ENCODE measurements at places on chromosomes 2 and 18. TPM values are rescaled to one million over a fixed set of nuclear protein-coding genes. Genes with fewer than 3 reads are reported as not detected.

DNA sequence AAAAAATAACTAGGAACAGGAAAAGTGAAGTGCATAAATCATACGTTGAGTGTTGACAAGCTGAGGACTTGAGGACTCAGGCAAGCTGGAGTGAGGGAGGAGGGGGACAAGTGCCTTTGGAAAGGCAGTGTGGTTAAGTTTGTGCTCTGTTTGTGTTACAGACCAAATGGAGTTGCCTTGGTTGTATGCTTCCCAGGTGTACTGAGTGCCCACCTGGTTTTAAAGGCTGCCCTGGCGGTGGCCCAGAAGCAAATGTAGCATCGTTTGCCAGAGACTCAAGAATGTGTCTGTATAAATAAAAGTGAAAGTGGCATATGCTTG is 240.9 kb downstream of the PRKCE start:
- no peak for DNase-seq

GRCh38 chr2:163752267-163752666 is 16.5 kb upstream of the FIGN start:
- no peak for DNase-seq

- DNase-seq, result no peak
Measured at GRCh38 chr2:148770047-148770446, 105.0 kb upstream of the KIF5C start.

RAB6C gene
- not detected for total RNA-seq

SRD5A2 gene
- total RNA-seq, result under 0.01 TPM

All from epithelial cell of proximal tubule (primary cell).